Tibial nerve (tissue), 4 donors: ENCODE measurements at places on chromosomes 11 and 22.

GRCh38 chr22:25779890-25780289 is 37.9 kb downstream of the MYO18B start:
- DNase-seq: no peak

DNA sequence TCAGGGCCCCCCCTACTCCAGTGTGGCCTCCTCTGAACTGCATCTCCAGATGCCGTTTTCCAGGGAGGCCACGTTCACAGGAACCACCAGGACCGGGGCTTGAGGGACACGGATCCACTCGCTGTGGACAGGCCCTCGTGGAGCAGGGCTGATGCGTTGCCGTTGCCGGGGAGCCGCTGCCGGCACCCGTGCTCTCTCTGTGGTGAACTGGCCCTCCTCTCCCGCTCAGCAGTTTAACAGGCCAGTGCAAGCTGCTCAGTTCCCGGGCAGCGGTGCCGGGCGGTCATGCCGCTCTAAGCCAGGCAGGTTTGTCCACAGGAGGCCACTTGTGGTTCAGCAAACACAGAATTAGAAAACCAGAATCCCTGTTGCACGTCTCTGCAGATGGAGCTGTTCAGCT is 301.6 kb downstream of the TBC1D22A start:
- no peak for DNase-seq

DNA sequence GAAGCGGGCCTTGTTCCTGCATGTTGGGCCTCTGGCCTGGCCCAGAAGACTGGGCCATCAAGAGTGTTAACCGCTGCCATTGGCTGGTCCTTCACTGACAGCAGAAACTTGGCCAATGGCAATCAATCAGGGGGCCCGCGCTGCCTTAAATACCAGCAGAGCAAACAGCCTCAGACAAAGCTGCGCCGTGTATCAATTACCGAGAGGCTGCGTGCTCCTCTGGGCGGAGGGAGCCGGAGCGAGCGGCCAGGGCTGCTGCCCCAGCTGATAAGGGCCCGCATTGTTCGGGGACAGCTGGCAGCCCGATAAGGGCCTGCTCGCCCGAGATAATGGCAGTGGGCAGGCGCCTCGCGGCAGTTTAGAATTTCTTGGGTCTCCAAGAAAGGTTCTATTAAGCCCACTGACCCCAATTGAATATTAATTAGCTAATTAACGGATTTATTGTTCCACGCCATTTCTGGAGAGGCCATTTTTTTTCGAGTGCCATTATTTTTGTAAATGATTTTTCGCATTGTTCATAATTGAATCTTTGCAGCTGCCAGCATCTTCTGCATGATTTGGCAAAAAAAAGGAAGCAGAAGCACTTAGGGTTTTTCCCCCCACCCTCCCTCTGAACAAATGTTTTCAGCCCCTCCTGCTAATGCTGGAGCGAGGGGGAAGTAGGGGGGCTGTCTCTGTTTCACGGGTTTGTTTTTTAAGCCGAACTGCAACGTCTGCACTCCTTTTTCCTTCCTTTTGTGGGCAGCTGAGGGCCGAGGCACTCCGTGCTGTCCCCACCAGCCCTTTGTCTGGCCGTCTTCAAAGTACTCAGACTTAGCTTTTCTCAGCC is 37.6 kb upstream of the RIC3 start:
- no peak for DNase-seq

DNA sequence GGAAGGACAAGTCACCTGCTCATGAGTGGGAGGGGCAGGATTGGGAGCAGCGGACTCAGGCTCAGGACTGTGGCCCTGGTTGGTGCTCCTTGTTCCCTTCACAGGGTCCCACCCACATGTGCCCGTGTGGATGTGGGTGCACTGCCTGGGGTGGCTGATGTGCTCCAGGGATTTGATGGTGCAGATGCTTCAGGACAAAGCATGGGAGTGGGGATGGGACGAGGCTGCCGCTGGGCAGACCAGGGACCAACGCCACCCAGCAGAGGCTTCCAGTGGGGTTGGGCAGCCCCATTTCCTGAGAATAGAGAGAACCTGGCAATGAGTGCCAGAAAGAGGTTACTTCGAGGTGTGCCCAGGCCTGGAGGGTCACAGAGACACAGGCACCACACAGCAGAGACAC is 65.5 kb upstream of the IGLL5 start:
- DNase-seq: no peak

DNA sequence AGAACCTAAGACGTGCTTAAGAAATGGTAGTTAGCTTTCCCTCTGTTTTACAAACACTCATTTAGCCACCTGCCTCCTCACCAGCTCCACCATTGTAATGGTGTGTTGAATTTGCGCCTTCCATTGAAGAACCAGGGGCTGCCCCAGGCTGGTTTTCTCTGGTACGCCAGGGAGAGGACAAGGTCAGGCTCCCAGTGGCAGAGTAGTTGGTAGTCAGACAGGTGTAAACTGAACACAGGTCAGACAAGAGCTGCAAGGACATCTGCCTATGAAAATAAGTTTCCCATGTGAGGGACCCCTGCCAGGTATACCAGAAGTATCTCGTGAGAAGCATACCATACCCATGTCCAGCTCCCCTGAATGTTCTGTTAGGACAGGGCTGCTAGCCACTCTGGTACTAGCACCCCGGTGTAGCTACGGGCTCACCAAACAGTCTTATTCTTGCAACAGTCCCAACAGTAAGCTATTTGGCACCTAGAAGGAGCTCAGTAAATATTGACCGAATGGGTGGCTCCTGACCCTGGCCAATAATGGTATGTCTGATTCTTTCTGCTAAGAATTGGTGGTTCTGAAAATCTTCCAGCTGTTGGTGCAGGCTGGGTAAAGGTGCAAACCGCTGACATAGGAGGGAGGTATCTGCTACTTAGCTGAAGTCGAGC is 359.0 kb downstream of the LARGE1 start:
- no peak for DNase-seq

GRCh38 chr11:95003716-95004115 is 21.3 kb upstream of the KDM4E start:
- DNase-seq: no peak

DNA sequence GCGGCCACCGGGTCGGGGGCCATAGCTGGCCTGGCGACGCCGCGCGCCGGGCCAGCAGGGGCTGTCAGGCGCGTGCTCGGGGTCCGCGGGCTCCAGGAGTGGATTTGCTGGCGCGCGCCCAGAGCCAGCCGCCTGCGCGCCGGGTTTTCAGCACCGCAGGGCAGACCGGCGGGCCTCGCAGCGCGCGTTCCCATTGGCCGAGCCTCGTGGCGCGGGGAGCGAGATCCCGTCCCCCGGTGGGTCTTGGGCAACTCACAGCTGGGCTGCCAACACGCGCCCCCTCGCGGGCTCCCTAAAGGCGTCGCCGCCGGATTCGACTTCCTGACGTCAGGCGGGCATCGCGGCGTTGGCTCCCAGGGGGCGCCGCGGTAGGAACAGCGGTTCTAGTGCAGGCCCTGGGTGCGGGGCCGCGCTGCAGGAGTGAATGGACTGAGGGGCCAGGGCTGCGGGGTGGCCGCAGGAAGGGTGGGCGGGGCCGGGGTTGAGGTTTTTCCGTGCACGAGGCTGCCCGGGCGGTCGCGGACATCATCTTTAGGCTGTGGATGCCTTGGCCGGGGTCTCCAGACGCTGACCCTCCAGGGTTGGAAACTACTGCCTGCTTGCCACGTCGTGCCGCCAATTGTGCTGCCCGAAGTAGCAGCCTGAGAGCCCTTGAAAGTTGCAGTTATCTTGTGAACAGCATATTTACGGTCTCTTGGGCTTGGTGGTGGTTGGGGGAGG is at the start of gene FADS1:
Gene FADS1, minus strand, starts transcription at position 268 of the 720 bp plus-strand sequence. Its CDS starts 74 bp downstream, at position 194.
- DNase-seq: peak; percentile 83

- no peak for DNase-seq
These were observed 47.9 kb upstream of the TIMP3 start for GRCh38 chr22:32753591-32753990.
